Body of pancreas (tissue), 4 donors: ENCODE measurements at places on chromosomes 2 and 18. TPM values are rescaled to one million over a fixed set of nuclear protein-coding genes. Genes with fewer than 3 reads are reported as not detected.

GRCh38 chr2:200772620-200773019 lies 39.1 kb upstream of the BZW1 start:
- DNase-seq, result no peak
- no peaks in the 10 kb centered on the region for H3K36me3 ChIP-seq
- no peaks in the 10 kb centered on the region for H3K27me3 ChIP-seq
- no peak overlapping the region for H3K27ac ChIP-seq
- H3K4me1 ChIP-seq, result no peaks in the 10 kb centered on the region

- no peaks in the 10 kb centered on the region for H3K36me3 ChIP-seq
- no peak overlapping the region for H3K4me3 ChIP-seq
- no peaks in the 10 kb centered on the region for H3K4me1 ChIP-seq
- peak; percentile 2 for DNase-seq
- no peak overlapping the region for H3K27ac ChIP-seq
Observed at GRCh38 chr2:14134771-14135170, 497.7 kb upstream of the LRATD1 start.

- H3K27me3 ChIP-seq, result no peaks in the 10 kb centered on the region
- no peaks in the 10 kb centered on the region for H3K36me3 ChIP-seq
- H3K4me3 ChIP-seq, result no peak overlapping the region
- H3K27ac ChIP-seq, result no peak overlapping the region
- DNase-seq, result no peak
Observed at GRCh38 chr2:44549099-44549471, 187.3 kb downstream of the CAMKMT start.

DNA sequence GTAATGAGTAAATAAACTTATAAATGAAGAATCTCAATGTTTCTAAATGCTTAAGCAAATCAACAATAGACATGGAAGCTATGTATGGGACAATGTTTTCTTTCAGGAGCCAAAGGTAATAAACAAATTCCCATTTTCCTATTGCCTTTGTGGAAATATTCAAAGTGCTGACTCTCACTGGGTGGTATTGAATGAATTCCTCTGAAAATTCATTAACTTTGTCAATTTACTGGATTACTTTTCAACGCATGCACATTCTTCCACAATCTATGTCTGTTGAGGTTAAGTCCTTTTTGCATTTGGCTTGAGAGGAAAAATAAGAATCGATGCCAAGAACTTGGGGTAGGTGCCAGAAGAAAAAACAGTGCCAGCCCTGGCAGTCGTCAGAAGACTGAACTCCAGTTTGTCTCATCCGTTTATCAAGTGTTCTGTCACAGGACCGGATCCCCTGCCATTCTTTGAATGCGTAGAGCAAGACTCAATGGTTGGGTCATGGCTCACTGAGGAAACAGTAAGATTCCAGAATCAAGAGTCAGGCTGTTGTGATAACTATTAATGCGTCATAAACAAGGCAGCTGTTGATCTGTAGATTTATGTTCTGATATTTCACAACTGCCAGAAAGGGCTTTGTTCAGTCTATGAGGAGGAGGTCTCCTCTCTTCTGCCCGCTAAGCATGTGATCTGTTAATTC lies 133.3 kb downstream of the GFPT1 start:
- no peaks in the 10 kb centered on the region for H3K27me3 ChIP-seq
- no peak for DNase-seq
- peaks cover 4% of the 10 kb centered on the region for H3K4me1 ChIP-seq
- no peaks in the 10 kb centered on the region for H3K36me3 ChIP-seq
- no peak overlapping the region for H3K4me3 ChIP-seq
- no peak overlapping the region for H3K27ac ChIP-seq

GRCh38 chr2:182540252-182540651 lies 113.4 kb upstream of the PDE1A start:
- no peak overlapping the region for H3K4me3 ChIP-seq
- no peaks in the 10 kb centered on the region for H3K36me3 ChIP-seq
- H3K27me3 ChIP-seq, result no peaks in the 10 kb centered on the region

The ZNF385B gene
- total RNA-seq, result not detected

The RAB1A gene
- 53.7 TPM for total RNA-seq
